ENCODE measurements at places on chromosomes 7 and 10.

DNA sequence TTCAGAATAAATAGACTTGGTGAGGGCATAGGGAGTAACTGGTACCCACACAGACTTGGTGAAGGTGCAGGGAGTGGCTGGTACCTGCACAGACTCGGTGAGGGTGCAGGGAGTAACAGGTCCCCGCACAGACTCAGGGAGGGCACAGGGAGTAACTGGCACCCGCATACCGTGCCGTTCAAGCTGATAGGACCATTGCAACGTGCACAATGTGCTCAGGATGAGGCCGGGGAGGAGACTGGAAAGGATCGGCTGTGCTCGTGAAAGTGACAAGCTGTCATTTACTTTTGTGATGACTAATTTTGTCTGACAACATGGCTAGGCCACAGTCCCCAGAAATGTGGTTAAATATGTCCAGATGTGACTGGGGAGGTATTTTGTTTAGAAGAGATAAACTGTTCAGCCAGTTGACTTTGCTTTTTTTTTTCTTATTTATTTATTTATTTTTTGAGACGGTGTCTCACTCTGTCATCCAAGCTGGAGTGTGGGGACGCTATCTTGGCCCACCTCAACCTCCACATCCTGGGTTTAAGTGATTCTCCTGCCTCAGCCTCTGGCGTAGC is 76.2 kb upstream of the NMT2 start:
- no peak for DNase-seq

GRCh38 chr10:98778277-98778759 is 331.6 kb upstream of the HPS1 start:
- no peak for DNase-seq

DNA sequence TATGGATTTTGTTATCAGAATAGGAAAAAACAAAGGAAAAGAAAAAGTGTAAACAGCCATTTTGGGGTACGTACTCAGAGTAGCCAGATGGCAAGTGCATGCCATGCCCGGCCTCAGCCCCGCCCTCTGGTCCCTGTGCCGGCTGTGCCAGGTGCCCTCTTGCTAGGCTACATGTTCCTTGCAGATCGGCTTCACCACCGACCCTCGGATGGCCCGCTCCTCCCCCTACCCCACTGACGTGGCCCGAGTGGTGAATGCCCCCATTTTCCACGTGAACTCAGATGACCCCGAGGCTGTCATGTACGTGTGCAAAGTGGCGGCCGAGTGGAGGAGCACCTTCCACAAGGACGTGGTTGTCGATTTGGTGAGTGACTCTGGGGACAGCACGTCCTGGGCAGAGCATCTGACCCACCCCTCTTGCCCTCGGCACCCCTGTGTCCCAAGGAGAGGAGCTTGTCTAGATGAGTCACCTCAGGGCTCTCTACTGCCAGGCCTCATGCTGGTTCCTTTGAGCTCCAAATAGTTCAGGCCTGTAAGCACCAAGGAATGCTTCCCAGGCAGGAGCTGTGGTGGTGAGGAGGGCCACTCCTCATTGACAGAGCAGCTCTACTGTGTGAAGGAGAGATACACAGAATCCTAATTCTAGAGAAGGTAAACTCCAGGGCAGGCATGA is 54.9 kb upstream of the ZMIZ2 start:
- no peak for DNase-seq

DNA sequence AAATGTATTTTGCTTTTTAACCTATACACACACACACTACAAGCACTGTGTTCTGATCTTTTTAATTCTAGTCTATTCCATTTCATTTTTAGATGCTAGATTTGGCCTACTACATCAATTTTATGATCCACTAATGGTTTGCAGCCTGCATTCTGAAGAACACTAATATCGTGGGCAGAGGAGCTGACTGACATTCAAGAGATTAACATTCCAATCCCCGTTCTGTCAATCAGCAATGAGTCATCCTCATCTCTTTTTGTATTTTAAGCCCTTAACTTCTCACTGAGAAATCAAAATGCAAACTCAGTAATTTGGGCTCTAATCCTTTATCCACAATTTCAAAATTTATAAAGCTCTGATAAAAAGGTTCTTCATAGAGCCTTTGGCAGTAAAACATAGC is 47.1 kb upstream of the GAD2 start:
- DNase-seq = no peak

GRCh38 chr7:20223356-20223755 is 6.2 kb upstream of the MACC1 start:
- no peak for DNase-seq

DNA sequence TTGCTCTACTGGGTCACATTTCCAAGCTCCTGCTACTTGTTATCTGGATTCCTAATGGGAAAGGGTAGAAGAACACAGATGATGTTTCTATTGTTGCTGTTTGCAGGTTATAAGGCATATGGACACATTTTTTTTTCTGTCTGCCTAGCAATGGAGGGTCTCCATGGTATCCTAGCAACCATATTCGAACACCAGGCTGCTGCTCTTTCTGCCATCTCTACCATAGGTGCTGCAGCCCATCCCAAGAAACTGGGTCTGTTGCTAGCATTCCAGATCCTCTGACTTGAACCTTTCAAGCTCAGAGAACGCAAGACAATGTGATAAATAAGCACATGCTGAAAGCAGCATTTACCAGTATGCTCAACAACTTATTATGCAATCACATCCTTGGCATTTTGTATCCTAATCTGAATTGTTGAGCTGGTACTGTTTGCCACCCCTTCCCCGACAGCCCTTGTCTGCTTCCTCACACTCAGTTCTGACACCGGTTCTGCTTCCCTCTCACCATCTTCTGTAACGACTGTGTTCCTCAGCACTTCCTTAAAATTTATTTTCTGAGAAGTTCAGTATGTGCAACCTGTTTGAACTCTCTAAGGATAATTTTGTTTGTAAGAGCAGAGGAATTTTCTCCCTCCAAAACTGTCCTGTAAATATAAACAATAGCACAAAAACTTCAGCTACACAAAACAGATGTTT is 6.2 kb downstream of the PRKG1 start:
- DNase-seq = no peak

- DNase-seq = peak; percentile 18
These were observed 2.3 kb upstream of the DRGX start for GRCh38 chr10:49398000-49398861.

DNA sequence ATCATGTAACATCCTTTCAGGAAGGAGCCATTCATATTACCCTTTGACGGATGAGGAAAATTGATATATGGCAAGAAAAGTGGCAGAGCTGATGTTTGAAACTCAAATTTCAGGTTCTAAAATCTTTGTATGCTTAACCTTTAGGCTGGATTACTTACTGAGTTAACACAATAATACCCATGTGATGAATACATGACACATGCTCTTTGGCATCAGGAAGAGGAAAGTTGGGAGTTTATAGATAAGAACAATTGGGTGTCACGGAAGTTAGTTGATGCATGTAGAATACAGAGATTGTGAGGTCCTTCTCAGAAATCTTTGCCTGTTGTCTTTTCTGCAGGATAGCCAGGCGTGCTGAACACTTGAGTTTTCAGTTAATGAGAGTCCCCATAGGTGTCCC is 572.1 kb upstream of the POM121L12 start:
- DNase-seq = no peak

GRCh38 chr10:102007796-102008195 is 48.2 kb downstream of the ARMH3 start:
- no peak for DNase-seq

DNA sequence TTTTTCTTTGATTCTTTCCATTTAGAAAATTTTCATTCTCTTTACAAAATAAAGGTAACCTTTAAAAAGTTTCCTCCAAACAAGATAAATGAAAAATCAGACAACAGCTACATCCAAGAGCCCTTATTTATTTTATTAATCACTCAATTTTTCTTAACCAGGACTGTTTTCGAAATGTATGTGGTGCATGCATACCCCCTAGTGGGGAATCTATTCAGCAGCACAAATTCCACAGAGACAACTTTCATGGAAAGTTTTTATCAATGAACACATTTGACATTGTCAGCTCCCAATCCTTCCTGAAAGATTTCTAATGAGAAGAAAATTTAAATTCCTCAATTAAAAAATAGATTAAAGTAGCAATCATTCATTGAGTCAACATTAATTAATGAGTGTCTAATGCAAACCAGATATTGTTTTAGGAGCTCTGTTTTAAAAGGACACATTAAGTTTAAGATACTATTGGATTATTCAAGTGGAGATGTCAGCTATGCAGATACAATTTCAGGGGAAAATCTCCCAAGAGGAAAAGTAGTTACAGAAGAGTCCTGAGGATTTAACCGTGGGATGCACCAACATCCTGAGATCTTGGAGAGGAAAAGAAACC is 5.2 kb upstream of the HTR7 start:
- DNase-seq = no peak

- no peak for DNase-seq
These were observed 110.7 kb downstream of the AKR1D1 start for GRCh38 chr7:138186951-138187351.

GRCh38 chr10:92164036-92164696 is 126.7 kb downstream of the CPEB3 start:
- DNase-seq = no peak

DNA sequence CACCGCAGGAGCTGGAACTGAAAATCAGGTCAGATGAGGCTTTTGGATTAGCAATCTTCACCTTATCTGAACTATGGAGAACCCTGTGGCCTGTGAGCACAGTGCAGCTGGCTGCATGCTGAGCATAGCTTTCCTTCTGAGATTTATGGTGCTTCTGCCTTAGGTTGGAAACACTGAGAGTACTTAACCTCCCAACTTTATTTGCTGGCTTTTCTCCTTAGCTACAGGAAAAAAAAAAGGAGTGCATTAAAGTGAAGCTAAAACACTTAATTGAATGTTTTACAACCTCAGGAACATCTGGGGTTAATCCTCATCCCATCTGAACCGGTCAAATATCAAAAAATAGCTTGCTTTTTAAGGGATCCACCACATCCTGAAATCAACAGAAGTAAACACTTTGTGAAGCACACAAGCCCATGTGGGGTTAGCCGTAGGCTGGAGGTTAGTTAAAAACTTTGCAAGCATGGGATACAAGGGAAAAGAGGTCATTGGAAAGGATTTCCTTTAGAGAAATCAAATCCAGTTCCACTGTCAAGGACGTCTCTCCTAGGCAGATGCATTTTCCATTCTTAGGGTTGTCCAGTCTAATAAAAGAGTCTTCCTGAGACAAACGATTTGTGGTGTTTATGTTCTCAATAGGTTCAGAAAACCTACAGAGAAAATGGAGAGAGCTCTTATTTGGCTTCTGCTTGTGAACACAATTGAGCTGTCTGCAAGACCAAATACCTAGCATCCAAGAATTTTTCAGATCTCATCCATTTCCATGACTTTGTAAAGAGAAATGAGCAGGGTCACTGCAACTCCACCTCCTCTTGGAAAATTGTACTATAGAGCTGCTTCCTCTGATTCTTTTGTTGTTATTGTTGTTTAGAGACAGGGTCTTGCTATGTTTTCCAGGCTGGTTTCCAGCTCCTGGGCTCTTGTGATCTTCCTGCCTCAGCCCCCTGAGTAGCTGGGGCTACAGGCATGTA is 470.4 kb upstream of the IGFBP3 start:
- DNase-seq = no peak

DNA sequence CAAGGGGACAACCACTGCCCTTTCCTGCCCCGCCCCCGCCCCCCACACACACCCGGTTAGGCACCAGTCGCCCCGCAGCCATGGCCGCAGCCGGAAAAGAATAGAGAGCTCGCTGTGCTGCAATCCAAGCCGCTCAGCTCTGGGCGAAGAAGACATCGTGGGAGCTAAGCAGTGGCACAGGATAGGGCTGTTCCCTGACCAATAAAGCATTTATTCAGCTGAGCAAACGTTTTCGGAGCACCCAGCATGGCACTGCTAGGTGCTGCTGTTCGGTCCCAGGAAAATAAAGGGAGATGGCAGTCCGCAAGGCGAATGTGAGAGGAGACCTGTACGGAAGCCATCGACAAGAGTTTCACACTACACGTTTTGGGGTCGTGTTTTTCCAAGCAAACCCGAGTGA is 18.3 kb downstream of the SKIDA1 start:
- no peak for DNase-seq

DNA sequence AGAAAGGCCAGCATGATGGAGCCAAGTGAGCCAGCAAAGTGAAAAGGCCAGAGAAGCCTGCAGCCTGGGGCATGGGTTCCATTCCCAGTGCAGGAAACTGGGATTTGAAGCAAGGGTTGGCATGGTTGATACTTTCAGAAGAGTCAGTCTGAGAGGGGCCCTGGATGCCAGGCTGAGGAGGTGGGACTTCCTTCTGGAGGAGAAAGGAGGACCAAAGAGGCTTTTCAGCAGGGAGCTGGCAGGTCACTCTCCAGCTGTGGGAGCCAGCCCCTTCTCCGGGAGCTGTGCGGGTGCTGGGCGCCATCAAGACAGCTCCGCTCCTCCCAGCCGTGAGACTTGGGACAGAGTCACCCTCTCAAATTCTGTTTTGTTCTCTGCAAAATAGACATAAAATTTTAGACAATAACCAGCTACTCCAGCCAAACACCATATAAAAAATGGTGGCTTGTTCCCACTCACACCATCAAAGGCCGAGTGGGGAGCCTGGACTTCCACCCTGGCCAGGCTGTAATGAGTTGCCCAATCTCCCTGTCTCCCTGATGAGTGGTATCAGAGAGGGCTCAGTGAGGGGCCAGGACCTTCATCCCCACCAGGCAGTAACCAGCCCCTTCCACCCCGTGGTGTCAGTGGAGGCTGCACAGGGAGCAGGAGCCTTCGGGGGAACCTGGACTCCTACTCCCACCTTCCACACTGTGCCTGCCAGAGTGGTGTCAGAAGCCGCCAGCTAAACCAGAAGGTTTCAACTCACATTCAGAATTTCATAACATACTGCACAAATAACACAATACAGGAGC is 133.6 kb upstream of the RET start:
- no peak for DNase-seq

DNA sequence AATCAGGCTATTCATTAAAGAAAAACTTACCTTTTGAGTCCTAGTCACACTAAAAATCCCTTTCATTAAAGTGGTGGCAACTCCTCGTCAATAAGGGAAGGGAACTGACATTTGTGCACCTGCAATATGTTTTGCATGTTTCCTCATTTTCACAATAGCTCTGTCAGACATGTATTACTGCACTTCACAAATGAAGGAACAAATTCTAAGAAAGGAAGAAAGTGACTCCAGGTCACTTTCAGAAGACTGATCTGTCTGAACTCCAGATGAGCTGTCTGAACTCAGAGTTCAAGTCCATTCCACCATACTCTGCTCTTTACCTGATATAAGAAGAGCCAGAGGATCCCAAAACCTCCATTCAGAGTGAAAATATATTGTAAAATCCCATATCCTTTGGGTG is 50.3 kb upstream of the GSAP start:
- DNase-seq = no peak

- DNase-seq = no peak
These were observed 25.9 kb downstream of the LMOD2 start for GRCh38 chr7:123681561-123681960.

GRCh38 chr10:93106631-93107072 is 33.0 kb downstream of the CYP26A1 start:
- no peak for DNase-seq

DNA sequence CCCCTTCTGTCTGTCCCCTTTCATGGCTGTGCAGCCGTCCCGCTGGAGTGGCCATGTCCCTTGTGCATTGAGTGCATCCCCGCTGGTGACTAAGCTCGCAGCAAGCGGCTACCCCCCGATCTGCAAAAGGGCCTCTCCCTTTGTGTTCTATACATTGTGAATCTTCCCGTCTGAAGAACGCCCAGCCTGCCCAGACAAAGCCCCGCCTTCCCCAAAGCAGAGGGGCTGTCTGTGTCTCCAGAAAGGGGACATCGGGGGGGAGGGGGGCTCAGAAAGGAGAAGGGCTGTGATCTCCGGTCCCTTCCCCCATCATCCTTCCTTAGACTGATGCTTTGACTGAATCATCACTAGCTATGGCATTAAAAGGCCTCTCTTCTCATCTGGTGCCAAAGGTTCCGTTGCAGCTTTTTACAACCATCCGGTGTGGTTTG is 11.9 kb downstream of the NPTX2 start:
- no peak for DNase-seq
